ENCODE measurements at places on chromosomes 6 and 20. TPM values are rescaled to one million over a fixed set of nuclear protein-coding genes. Genes with fewer than 3 reads are reported as not detected.

SIRPD gene
- 0.37 TPM for total RNA-seq

- DNase-seq: no peak
These were observed 586.9 kb upstream of the ARID1B start for GRCh38 chr6:156190270-156190669.

DNA sequence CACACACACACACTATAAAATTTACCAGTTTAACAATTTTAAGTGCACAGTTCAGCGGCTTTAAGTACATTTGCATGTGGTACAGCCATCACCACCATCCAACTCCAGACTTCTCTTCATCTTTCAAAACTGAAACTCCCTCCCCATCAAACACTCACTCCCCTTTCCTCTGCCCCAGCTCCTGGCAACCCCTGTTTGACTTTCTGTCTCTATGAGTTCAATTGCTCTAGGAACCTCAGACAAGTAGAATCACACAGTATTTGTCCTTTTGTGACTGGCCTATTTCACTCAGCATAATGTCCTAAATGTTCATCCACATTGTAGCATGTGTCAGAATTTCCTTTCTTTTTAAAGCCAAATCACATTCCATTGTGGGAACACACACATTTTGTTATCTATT is 302.8 kb upstream of the FOXQ1 start:
- no peak for DNase-seq

VNN1 gene
- total RNA-seq: 0.65 TPM

DNA sequence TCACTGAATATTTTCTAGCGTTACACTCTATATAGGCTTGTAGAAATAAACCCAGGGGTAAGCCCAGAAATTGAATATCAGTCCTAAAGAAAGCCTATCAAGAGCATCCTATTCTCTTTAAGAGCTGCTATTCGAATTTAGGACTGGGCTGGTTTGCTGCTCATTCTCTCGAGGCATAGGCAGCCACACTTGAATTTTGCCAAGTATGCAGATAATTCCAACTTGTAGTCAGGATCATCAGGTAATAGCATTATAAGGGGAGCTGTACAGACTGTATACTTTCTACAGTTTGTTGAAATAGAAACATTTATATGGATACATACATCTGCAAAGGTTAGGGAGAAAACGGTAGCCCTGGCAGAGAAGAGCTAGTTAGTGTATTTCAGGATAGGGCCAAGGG is 2.1 kb upstream of the ZBTB2 start:
- no peak for DNase-seq

DNA sequence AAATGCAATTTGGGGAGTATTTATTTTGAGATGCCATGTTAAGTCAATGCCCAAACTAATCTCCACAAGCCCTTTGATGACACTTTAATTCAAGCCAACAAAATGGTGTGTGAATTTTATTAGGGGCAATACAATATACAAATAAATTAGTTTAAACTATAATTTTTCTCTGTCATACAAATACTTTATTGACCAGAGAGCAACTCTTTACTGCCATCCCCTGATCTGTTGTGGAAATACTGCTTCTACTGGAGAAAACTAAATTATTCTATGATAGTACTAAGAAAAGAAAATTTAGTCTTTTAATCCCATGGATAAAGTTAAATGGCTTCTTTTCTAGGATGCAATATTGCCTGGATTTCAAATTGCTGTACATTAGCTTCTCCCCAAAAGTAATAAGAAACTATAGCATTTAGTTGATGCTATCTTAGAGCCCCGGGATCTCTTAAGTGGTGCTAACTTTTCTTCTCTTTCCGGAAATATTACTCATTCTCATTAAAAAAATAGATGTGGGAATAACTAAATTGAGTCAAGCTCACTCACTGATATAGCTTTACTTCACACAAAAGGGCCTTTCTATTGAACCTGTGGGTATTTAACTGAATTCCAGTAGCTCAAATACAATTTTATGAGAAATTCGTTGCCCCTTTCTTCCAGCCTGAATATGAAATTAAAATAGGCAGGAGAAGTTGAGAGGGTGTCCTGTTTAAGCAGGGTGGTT is 49.2 kb downstream of the SMPDL3A start:
- DNase-seq: no peak

GSTA3 gene
- total RNA-seq: not detected

DNA sequence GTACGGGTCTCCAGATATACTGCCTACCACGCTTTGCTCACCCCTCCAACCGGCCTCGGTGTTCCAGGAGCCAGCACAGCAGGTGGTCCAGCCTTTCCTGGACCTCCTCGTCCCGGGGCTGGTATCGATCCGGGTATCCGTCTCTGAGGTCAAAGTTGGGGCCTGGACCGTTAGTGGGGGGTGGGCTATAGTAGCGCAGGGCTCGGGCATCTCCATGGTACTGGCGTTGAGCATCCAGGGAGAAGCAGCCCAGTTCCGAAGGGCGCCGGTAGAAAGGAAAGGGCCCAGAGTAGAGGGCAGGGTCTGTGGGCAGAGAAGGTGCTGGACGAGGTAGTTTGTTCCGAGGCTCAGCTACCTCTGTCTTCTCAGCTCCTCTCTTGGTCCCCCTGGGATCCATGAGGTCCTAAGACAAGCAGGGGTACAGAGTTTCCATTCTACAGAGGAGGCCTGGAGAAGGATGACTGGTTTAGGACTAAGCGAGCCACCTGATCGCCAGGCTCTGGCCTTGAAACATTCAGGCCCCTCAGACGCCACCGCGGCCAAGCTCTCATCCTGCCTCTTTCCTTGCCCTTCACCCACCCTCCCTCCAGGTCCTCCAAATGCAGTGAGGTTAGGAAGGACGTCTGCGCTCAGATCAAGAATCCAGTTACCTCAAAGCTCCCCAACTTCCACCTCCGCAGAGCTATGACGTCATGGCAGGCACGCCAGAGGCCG is 502 bp downstream of the DXO start:
- no peak for DNase-seq

RIMS4 gene
- total RNA-seq: 0.13 TPM

Measured in PC-9 (cell line).